ENCODE measurements at places on chromosomes 2 and 18. TPM values are rescaled to one million over a fixed set of nuclear protein-coding genes. Genes with fewer than 3 reads are reported as not detected.

- DNase-seq: no peak
Measured at GRCh38 chr2:46976556-46977279, 61.1 kb upstream of the MCFD2 start.

DNA sequence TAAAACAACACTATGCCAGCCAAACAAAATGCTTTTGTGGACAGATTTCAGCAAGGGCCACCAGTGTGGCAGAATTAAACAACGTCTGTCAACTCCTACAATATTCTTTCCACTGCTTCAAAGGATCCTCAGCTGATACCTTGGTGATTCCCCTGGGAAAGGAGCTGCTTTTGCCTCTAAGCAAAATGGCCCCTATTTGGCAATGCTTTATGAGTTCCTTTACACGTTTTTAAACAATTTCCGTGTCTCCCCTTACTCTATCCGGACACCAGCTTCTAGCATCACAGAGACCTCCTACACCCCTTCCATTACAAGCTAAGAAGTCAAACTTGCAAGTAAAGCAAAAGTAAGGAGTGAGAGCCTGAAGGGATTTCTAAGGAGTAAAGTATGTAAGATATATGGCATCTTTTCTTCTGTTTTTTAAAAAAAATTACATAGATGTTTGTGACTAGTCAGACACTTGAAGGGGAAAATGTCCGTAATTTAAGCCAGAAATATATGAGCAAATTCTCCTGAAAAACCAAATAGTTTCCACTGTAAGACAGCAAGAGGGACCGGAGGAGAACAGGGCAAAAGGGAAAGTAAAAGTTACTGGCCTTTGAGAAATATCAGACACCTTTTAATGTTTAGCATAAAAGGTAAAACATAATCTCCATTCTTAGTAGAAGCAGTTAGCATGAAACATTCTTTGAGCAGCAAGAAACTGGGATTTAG is 1.9 kb downstream of the SOS1 start:
- no peak for DNase-seq

The BOLL gene
- not detected for total RNA-seq

The TANC1 gene
- total RNA-seq: 0.33 TPM

The ADRA2B gene
- total RNA-seq: 0.21 TPM

- DNase-seq: no peak
Measured at GRCh38 chr2:178824181-178824580, 17.0 kb upstream of the TTN start.
